ENCODE measurements at places on chromosomes 2 and 18.

GRCh38 chr2:212672186-212672585 lies 133.6 kb upstream of the ERBB4 start:
- no peak for DNase-seq

GRCh38 chr18:36527051-36527450 lies 229.5 kb downstream of the FHOD3 start:
- no peak for DNase-seq

DNA sequence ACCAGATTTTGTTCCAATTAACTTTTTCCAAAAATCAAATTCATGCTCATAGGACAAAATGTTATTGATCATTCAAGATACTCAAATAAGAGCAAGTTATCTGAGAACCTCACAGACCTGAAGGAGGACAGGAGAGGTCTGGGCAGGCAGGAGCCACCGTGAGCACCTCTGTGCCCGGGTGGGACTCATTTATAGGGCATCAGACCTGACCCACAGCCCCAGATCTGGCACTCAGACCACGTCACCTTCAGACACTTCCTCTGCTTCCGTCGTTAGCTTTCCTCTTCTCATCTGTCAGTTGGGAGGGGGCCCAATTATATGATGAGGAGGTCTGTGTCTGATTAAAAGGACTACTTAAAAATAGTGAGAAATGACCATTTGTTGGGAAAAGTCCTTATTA lies 169.4 kb downstream of the EIPR1 start:
- no peak for DNase-seq

DNA sequence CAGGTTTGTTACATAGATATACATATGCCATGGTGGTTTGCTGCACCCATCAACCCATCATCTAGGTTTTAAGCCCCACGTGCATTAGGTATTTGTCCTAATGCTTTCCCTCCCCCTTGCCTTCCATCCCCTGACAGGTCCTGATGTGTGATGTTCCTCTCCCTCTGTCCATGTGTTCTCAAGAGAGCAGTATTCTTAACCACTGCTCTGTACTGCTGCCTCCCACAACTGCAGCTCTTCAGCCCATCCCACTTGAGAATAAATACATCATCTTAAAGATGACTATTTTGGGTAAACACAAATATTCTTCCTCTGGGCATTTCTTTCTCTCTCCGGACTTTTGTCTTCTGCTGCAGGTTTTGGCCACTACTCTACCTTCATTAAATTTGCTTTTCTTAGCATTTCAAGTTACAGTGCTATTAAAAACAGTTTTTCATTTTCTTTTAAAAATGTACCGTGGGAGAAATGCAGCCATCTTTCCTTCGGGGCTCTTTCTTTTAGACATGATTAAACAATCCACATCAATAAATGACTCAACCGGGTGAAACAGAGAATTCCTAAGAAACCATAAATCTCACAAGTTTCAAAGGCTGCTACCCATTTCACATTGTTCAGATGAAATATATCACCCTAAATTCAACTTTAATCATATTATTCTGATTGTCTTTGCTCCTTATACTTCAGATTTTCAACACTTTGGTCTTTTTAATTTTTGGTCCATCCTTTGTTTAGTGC lies 323.4 kb downstream of the GALNT13 start:
- no peak for DNase-seq

DNA sequence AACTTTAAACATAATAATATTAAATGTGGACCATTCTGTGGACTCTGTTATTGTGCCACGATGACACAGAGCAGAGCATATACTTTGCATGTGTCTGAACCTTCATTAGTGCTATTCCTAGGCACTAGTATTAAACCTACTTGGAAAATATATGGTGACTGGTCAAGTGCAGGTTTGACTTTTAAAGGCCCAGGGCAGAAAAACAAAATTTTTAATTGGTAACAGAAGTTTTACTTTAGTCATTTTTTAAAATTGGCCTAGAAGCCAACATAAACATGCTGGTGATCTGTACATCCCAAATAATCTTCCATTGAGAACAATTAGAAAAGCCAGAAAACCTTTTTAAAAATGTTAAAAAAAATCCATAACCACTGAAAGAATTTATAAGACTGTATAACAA lies 16.6 kb downstream of the LDAH start:
- no peak for DNase-seq

- DNase-seq = no peak
Observed at GRCh38 chr18:12359515-12359927, 17.5 kb downstream of the AFG3L2 start.

- no peak for DNase-seq
Observed at GRCh38 chr2:96095116-96095636, 21.2 kb downstream of the ADRA2B start.

DNA sequence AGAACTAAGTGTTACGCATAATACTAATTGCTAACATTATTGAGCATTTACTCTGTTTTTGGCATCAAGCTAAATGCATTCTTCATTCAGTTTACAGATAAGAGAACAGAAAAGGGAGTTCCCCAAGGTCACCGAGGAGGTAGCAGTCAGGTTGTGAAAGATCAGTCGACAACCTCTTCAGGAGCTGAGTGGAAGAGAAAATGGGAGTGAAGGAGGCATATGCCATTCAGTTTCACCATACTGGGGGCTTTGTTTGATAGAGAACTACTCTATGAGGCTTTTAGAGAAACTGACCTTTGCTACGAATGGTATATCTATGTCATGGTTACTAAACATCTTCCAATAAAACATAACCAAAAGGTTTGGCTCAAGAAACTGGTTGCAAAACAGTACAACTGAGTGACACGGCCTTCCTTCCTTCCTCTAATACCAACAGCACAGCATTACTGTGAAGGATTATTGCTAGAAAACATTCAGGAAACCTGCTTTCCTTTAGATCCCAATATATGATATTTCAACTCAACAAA lies 112.1 kb downstream of the RBMS1 start:
- no peak for DNase-seq

DNA sequence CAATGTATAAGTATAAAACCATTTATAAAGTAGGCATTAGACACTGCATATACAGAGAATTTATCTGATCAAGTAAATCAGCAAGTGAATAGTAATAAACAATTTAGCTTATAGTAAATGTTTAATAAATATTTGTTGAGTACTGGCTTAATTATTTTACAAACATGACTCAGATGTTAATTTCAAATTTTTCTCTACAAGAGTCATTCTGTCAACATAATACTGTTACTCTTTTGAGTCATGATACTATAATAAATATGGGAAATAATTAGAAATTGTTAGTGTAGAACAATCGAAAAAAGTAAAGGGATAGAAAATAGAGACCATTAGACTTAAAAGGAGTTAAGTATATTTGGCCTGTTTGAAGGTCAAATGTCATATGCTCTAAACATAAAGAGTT lies 133.6 kb upstream of the MC4R start:
- no peak for DNase-seq

GRCh38 chr2:106566050-106566449 lies 78.9 kb downstream of the CD8B2 start:
- DNase-seq = no peak

- DNase-seq = no peak
Observed at GRCh38 chr18:59303656-59304195, 14.7 kb downstream of the CPLX4 start.

GRCh38 chr2:36565712-36566111 lies 32.3 kb downstream of the FEZ2 start:
- DNase-seq = no peak

GRCh38 chr18:79523206-79523735 lies 127.5 kb downstream of the NFATC1 start:
- no peak for DNase-seq

DNA sequence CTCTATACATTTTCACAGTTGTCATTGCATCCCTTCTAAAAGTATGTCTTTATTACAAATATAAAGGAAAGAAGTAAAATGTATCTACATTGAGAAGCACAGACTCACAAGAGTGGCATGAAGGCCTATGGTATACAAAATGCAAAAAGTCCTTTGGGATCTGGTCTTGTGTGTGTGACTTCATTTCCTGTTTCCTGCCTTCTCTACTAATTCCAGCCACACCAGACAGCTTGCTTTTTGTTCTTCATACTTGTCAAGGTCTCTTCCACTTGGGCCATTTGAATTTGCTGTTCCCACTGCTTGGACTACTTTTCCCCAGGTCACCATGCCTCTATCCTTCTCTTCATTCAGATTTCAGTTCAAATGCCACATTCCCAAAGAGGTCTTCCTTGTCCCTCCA lies 6.7 kb upstream of the PNO1 start:
- DNase-seq = no peak

DNA sequence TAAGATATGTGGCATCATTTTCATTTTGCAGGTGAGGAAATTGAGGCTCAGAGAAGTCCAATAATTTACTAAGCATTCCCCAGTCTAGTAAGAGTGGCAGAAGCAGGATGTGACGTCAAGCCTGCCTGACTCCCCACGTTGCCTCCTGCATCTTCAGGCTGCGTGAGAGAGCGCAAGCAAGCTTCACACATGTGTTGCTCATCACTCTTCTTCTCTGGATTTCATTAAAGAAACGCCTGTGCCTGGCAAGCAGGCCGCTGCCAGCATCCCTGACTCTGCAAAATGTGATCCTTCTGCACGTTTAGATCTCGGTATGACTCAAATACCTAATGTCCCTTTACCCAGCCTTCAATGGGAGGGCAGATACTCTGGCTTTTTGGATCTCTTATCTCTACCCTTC lies 96.8 kb downstream of the PRKCE start:
- DNase-seq = no peak

- DNase-seq = no peak
Observed at GRCh38 chr18:34159691-34160185, 65.0 kb downstream of the NOL4 start.

DNA sequence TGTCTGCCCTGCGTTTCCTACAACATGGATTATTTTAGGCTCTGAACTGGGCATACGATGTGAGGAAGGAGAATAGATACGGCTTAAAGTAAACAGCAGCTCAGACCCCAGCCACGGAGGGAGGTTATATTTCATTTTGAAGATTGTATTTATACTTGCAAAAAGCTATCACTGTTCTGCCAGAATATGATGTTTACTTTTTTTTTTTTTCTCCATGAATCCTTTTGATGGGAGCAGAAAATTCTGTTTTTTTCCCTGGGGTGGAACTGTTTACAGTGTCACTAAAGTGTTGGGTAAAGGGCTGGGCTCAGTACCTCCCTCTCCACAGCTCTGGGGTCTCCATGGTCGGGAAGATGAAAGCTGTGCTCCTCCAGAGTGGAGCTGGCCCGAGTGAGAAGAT lies 13.1 kb downstream of the PCARE start:
- no peak for DNase-seq

DNA sequence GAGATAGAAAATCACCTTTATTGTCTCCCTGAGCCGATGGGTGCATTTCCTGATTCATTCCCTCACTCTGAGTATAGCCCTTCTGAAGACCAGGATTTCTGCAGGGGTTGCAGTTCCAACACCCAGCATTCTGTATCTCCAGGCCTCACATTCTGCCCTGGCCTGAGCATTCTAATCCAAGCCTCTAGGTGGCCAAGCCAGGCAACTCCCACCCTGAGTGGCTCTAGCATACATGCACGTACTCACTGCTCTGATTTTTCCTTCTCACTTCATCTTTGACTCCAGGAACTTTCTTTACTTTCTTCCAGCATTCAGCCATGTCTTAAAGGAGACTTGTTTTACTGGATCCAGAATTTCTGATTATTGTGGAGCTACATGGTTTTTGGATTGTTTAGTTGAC lies 100.7 kb upstream of the STK39 start:
- no peak for DNase-seq

GRCh38 chr2:47038656-47039488 lies 116.2 kb downstream of the STPG4 start:
- DNase-seq = no peak

GRCh38 chr2:175744000-175744399 lies 258.1 kb downstream of the LNPK start:
- DNase-seq = no peak

DNA sequence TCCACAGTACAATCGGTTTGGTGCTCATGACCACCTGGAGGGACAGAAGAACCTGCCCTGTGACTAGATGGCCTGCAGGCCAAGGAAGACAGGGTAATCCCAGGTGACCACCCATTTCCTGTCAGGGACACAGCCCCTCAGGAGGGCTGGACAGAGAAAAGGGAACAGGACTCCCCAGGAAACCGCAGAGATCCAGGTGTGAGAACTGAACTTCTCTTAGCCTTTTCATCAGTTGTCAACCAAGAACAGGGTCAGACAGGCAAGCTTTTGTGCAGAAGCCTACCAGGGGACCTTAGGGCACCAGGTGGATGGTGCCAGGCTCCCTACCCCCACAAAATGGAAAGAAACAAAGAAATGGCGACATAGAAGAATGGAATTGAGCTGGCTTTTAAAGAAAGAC lies 132.3 kb downstream of the HDAC4 start:
- DNase-seq = no peak

- no peak for DNase-seq
Observed at GRCh38 chr2:169072163-169072925, 3.0 kb downstream of the DHRS9 start.

DNA sequence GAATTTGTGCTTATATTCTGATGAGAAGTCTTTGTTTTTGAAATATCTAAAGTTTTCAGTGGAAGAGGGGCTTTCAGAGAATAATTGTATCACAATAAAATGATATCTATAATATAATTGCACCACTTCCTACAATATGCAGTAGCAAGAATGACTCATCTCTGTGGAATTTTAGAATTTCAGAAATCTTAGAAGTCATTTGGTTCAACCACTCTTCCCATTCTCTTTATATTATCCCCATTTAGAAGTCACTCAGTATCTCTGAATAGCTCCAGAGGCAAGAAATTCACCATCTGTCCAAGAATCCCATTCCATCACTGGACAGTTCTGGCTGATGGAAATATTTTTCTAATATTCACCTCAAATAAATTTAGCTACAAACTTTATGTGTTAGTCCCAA lies 59.3 kb upstream of the CCDC68 start:
- DNase-seq = no peak

- no peak for DNase-seq
Observed at GRCh38 chr18:48445540-48445939, 36.4 kb upstream of the ZBTB7C start.

DNA sequence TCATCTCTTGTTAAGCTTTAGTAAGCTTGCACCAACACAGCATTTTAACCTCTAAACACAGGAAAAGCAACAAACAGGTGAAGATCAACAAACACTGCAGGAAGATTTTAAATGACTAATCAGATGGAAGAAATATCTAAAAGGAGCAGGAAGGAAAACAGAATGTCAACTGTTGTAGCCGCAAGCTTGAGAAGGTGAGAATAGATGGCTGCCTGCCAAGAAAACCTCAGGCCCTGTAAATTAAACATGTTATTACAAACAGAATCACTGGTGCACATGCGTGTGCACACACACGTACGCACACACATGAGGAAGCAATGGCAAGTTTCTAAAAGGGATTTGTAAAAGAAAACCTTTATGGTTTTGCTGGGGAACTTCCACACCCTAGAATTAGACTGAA lies 257.8 kb upstream of the GALNT5 start:
- no peak for DNase-seq

DNA sequence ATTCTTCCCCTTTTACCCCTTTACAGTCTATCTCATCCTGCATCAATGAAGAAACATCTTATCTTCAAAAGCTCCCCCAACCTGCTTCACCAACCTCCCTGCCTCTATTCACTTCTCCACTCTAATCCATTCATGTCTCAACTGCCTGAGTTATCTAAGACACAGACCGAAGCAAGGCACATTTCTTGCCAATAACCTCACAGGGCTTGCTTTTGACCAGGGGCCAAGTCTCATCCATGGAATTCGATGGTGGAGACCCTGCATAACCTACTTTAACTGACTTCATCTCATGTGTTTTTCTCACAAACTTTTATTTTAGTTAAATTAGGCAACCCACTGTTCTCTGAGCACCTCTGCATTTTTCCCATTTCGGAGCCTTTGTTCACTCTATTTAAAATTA lies 69.7 kb downstream of the MYCN start:
- DNase-seq = no peak

GRCh38 chr2:214575030-214575429 lies 164.2 kb downstream of the VWC2L start:
- DNase-seq = no peak

GRCh38 chr2:128615571-128615970 lies 296.9 kb upstream of the HS6ST1 start:
- no peak for DNase-seq
